Stimulated activated CD4-positive, alpha-beta T cell treated with anti-CD3 and anti-CD28 coated beads, Interleukin-12 subunit alpha, Interleukin-12 subunit beta, amount 100 ng/mL, for 4 hours (primary cell): ENCODE measurements at places on chromosomes 4 and X.

- no peak for DNase-seq
These were observed 32.0 kb downstream of the DAPP1 start for GRCh38 chr4:99848591-99849001.

- DNase-seq = no peak
These were observed 45.9 kb upstream of the NUDT6 start for GRCh38 chr4:122968227-122968812.

DNA sequence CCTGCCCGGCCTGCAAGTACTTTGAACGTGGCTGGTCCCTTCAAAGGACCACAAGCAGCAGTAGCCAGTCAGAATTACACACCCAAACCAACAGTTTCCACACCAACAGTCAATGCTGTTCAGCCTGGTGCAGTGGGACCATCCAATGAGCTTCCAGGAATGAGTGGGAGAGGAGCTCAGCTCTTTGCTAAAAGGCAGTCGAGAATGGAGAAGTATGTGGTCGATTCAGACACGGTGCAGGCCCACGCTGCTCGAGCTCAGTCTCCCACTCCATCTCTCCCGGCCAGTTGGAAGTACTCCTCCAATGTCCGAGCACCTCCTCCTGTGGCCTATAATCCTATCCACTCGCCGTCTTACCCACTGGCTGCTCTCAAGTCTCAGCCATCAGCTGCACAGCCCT is 104.4 kb upstream of the MYOZ2 start:
- no peak for DNase-seq

DNA sequence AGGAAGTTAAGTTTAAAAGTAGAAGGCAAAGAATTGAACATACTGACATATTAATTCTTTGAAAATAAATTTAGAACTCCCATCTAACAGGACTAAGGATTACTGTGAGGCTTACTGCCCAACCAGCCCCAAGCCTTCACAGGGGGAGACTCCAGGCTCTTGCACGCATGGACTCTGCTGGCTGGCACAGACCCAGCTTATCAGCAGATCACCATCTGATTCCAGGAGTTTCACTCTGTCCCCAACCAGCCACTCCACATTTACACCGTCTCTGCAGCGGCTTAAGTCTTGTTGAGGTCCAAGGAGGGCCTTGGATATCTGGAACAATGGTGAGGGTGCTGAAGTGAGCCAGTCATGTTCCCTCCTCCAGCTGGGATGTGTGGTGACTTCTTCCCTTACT is 16.4 kb upstream of the OTUD4 start:
- no peak for DNase-seq

GRCh38 chr4:1279253-1279652 is 10.4 kb upstream of the MAEA start:
- no peak for DNase-seq

DNA sequence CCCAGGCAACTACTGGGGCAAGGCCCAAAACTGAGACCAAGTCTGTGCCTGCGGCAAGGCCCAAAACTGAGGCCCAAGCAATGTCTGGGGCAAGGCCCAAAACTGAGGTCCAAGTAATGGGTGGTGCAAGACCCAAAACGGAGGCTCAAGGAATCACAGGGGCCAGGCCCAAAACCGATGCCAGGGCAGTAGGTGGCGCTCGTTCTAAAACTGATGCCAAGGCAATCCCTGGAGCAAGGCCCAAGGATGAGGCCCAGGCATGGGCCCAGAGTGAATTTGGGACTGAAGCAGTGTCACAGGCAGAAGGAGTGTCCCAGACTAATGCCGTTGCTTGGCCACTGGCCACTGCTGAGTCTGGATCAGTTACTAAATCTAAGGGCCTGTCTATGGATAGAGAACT is 2.7 kb downstream of the GPRASP2 start:
- DNase-seq = no peak

GRCh38 chr4:186787536-186787935 is 63.9 kb upstream of the FAT1 start:
- DNase-seq = no peak

- no peak for DNase-seq
These were observed 61.6 kb upstream of the GPM6A start for GRCh38 chr4:175873707-175874106.

DNA sequence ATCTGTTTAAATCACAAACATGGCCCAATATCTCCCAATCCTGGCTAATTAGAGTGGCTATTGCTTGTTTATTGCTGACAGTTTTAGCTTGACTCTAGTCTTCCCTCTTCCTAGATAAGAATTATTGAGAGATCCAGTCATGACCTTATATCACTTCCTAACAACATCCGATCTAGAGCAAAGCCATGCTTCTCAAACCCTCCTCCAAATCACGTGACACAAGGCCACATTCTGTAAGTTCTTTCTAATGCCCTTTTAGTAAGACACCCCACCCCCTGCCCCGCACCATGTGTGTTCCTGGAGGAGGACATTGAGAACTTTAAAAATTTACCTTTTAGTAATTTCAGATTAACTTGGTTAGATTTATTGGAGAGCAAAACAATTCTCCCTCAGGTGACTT is 40.6 kb upstream of the RASSF6 start:
- DNase-seq = no peak

DNA sequence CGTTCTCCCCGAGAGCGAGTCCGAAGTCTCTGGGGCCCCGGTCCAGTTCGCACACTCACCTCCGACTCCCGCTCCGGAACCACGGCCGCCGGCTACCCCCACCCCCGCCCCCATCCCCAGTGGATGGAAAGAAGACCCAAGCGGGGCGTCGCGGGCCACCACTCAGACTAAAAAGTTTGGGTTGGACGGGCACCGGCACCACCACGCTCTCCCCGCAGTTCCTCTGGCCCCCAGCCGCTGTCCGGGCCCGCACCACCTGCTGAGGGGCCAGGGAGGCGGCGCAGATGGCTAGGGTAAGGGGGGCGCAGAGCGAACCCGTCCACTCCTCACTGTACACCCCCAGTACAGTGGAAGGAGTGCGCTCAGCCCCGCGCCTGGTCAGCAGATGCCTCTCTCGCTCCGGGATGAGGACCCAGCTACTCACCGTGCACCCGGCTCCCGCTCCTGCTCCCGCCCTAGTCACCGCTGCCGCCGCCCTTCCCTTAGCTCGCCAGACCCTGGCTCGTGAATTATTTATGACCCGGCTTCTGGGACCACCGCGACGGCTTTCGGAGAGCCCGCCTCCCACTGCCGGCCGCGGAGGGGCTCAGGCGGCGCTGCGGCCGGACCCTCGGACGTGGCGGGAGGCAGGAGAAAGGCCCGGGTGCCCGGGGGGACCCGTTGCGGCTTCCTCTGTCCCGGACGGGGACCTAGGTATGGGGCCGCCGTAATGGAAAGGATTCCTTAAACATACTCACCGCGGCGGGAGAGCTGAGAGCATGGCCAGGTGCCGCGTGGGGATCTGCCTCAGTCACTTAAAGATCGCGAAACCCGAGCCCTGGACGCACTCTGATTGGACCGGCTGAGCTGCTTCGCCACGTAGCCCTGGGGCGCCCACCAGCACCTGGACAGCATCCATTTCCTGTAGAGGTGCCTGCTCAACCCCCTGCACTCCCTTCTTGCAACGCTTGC is at the start of gene PROM1:
PROM1 (minus strand) TSS at position 783 of the 951 bp plus-strand sequence. CDS start 8,117 bp downstream, outside the sequence.
- DNase-seq = peak; percentile 2

DNA sequence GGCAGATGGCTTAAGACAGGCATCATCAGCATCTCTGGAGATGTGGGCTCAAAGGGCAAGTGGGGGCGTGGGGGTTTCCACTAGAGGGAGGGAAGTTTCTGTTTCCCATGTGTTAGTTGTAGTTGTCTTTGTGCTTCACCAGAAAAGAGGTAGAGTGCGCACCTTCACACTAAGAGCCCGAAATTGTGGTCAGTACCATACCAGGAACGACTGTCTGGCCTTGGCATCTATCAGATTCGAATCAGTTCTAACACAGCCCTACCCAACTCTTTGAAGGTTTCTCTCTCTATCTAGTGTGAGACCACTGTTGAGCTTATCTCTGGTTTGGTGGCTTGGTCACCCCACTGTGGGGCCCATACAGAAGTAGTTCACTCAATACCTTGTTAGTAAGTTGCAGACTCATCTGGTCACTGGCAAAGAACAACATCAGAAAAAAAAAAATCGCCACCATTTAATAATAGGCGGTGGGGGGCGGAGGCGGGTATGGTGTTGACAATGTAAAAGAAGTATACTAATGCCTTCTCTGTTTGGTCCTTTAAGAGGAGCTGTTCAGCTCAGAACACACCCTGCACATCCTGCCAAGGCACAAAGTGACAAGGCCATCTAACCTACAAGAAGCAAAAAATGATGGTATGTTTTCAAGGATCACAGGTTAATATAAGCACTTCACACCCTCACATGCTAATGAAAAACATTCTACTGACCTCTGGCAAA is 71.1 kb downstream of the NYX start:
- DNase-seq = peak; percentile 5

- DNase-seq = no peak
These were observed 1.2 kb downstream of the ENPP6 start for GRCh38 chr4:184216515-184216914.

- no peak for DNase-seq
These were observed 221.8 kb upstream of the KCNIP4 start for GRCh38 chr4:22170353-22170752.

GRCh38 chr4:151808542-151808941 is 47.7 kb upstream of the GATB start:
- DNase-seq = no peak

GRCh38 chr4:39792128-39792527 is 94.2 kb downstream of the UBE2K start:
- no peak for DNase-seq

DNA sequence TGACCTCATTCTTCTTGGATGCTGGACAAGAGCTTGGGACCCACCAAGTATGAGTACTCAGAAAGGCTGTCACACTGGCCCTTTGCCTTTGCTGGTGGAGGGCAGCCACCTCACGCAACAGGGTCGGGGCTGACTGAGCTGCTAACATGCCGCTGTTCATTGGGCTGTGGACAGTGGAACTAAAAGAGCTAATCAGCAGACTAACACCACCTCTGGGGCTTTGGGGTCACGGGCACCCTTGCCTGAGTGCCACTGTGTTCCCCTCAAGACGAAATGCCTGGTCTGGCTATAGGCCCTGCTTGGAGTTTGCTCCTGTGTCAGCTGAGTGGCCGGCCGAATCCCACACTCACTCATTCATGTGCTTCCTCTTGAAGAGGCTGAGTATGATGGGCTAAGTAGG is 559.6 kb downstream of the SPRY1 start:
- DNase-seq = no peak

DNA sequence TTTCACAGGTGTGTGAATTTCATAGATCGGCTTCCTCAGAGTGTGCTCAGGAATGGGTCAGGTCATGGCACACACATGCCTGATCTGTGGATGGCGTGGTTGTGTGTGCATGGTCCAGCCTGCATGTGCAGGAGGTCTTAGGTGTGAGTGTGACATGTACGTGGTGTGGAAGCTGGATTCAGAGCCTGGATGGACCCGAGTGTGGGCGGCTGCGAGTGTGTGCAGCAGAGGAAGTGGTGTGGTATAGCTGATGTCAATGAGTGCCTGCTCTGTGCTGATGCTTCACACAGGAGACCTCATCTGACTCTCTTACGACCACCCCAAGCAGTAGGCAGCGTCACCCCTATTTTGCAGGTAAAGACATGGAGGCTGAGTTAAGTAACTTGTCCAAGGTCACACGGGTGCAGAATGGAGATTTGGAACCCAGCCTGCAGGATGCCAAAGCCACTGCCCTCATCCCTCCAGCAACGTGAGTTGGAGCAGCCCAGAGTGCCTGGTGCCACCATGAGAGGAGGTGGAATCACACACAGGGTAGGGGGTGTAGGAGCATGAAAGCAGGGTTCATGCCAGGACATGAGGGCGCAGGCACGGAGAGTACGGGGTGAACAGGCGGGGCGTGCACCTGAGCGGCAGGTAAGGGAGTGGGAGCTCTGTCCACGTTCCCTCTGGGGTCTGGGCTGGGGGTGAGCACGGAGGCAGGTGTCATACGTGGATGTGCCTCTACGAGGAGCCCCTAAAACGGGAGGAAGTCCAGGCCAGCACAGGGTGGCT is 24.2 kb upstream of the C4orf50 start:
- DNase-seq = no peak

DNA sequence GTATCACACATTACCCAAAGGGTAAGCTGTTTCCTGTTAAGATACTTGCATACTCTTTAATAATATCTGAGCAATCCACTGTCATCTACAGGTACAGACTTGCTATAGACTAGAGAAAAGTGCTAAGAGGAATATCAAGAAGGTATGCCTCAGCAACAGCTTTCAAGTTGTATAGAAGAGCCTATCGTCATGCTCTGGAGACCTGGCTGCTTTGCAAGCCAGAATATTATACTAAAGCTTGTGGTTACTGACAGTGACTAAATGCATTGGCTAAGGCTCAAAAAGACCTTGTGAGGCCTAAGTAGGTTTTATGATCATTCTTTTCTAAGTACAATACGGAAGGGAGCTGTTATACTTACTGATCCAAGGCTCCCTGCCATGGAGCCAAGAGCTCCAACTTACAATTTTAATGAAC is 11.3 kb downstream of the LAMP2 start:
- no peak for DNase-seq

DNA sequence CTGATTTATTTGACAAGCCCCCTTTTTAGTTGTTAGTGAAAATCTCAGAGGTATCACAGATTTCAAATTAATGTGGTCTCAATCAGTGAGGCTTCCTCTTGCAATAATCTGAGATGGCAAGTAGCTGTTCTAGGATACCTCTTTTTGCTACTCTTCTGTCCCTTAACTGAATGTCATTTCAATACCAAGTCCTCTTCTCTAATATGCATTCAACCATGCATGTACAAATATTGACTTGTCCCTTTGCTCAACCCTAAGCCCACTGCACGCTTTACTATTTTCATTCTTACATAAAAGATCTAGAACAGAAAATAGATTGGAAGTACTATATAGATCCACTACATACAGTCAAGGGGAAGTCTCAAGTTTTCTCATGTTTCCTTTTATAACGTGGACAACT is 164.2 kb downstream of the CBR4 start:
- no peak for DNase-seq

DNA sequence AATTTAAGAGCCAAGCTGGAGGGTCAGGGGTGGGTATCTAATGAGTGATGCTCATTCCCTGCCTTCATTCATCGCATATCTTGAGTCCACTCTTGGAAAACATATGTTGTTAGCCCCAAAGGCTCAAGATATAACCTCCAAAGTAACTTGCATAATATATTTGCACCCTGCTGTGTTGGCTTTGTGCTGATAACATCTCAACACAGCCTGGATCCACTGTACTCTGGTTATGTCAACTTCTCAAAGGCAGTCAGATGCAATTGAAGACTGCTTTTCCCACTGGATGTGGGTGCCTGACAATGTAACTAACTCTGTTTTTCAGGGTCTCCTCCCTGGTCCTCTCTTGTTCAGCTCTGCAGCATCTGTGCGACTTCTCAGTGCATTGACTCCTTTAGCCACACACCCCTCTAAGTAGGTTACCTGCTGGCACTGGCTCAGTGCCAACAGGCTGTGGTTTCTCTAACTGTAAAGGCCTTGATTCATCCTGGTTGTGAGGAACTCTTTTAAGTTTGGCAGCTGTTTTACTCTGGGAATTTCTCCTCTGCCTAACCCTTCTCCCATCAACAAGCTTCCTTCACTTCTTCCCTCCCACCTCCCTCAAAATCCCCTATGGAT is 28.1 kb downstream of the SLC16A2 start:
- peak; percentile 4 for DNase-seq

DNA sequence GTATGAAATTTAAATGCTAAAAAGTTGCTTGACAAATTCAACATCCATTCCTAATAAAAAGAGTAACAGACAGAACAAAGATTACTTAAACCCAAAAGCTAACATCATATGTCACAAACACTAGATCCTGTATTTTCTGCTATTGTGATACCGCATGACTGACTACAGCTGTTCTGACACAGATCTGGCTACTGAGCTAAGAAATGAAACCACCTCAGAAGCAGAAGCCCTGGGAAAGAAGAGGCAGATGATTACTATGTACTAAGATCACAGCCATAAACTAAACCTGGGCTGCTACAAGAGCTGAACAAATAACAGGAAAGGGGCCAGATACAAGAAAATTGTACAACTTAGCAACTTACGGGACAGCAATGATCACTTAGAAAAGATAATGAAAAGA is 9.4 kb downstream of the LETM1 start:
- DNase-seq = no peak
